GM20000 (cell line): ENCODE measurements at places on chromosomes 3 and 15.
A peak's percentile ranks its signal among the peaks of the same experiment; 100 is the strongest.

DNA sequence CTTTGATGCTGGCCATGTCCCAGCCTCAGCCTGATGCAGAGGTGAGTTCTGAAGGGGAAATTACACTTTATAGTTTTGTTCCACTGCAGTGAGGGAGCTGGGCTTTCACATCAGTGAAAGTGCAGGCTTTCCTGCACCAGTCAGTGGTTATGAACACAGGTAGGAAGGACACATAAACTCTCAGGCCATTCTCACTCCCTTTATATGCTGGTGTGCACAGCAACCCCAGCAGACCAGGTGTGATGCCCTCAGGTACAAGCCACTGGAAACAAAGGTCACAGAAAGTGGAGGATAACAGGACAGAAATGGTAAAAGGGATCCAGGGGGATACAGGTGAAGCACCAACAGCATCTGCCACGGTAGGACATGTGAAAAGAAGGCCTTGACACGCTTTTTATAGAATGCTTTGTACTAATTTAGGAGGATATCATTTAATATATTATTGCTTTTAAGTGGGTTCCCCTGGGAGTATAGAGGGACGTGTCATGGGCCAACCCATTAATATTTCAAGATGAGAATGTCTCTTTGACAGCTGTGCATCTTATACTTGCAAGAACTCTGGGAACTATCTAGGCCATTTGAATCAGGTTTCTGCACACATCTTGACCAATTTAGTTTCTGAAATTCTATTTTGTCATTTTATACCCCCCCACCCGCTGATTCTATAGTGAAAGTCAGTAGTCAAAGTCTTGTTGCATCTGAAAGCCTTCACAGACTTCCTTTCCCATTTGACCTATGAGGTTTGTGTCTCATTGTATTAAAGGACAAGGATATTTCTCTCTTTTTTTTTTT is 25.0 kb upstream of the BLM start:
- DNase-seq: peak; percentile 52

GRCh38 chr15:23686466-23687142 is 501 bp downstream of the NDN start:
- no peak for DNase-seq

DNA sequence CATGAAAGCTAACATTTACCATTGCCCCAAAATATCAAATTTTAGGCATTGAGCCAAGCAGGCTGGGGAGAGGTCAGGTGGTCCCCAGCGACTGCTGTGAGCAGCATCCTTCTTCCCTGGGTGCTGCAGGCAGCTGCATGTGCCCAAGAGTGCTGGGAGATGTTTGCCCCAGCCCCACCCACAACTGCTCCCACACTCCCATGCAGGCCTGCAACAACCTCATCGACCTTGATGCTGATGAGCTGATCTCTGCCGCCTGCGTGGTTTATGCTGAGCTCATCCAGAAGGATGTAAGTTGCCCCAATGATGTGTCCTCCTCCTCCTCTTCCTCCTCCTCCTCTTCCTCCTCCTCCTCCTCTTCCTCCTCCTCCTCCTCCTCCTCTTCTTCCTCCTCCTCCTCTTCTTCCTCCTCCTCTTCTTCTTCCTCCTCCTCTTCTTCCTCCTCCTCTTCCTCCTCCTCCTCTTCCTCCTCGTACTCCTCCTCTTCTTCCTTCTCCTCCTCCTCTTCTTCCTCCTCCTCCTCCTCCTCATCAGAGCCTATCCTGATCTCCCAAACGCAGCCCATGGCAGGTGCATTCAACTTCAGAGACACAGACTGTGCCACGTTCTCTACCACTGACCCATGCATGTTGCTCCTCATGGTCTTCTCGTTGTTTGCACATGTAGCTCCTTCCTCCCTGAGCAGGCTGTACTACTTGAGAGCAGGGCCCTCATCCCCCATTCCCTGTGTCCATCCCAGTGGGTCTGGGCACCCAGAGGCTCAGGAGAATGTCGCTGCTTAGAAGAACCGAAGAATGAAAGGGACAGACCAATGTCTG is 15.1 kb downstream of the TBC1D21 start:
- DNase-seq: no peak

GRCh38 chr15:81941479-81941878 is 104.3 kb downstream of the MEX3B start:
- no peak for DNase-seq

GRCh38 chr3:40930131-40930538 is 269.2 kb upstream of the CTNNB1 start:
- DNase-seq: no peak

DNA sequence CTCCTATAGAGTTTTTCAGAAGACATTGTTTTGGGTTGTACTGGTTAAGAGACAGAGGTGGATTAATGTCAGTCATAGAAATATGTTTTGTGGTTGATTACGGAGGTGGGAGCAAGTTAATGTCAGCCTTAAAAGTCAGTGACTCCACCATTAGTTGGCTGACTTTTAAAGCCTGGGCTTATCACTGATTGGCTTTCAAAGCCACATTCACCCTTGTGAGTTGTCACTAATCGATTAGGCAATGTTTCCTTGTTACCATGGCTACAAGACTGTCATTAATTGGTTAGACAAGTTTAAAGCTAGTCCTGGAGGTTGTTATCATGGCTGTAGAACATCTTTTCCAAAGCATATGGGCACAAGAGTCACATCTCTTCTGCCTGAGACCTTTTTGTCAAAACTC is 73.0 kb downstream of the NEO1 start:
- no peak for DNase-seq

DNA sequence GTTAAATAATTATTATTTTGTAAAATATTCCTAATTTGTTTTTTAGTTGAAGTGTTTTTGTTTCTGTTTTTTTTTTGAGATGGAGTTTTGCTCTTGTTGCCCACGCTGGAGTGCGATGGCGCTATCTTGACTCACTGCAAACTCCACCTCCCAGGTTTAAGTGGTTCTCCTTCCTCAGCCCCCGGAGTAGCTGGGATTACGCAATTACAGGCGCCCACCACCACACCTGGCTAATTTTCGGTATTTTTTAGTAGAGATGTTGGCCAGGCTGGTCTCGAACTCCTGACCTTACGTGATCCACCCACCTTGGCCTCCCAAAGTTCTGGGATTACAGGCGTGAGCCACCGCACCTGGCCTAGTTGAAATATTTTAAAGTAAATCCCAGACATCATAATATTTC is 48.7 kb upstream of the GATM start:
- no peak for DNase-seq

- DNase-seq: no peak
Measured at GRCh38 chr15:101176625-101177024, 75.2 kb downstream of the CHSY1 start.

GRCh38 chr3:122004991-122005565 is 17.0 kb downstream of the ILDR1 start:
- DNase-seq: peak; percentile 61

GRCh38 chr3:70813311-70813710 is 500.9 kb upstream of the MDFIC2 start:
- no peak for DNase-seq

- no peak for DNase-seq
Measured at GRCh38 chr15:83850015-83850414, 196.1 kb downstream of the ADAMTSL3 start.

GRCh38 chr3:89032346-89033013 is 74.9 kb upstream of the EPHA3 start:
- DNase-seq: no peak

DNA sequence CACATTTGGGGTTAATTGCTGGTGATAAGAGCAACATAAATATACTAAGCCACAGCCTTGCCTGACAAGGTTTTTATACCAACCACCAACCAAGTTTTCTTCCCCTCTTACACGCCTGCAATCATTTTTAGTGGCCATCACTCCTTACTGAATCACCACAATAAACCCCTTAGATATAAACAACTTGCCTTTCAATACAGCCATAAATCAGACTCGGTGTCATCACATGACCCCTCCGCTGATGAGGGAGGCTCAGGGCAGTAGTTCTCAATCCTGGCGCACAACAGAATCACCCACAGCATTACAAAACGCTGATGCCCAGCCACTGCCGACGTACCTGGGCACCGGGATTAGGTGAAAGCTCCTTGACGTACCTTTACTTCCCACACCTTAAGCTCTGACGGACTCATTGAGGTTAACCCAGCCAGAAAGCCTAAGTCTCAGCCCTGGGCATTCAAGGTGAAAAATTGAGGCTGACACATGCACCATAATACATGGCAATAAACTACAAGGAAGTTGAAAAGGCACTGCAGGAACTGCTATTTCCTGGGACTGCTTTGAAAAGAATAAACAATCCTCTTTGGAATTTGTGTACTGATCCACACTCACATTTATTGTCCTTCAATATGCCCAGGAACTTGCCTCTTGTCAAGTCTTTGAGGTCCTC is 17.1 kb downstream of the ADCY5 start:
- no peak for DNase-seq

- peak; percentile 25 for DNase-seq
Measured at GRCh38 chr15:27059610-27060202, 88.7 kb downstream of the GABRG3 start.

DNA sequence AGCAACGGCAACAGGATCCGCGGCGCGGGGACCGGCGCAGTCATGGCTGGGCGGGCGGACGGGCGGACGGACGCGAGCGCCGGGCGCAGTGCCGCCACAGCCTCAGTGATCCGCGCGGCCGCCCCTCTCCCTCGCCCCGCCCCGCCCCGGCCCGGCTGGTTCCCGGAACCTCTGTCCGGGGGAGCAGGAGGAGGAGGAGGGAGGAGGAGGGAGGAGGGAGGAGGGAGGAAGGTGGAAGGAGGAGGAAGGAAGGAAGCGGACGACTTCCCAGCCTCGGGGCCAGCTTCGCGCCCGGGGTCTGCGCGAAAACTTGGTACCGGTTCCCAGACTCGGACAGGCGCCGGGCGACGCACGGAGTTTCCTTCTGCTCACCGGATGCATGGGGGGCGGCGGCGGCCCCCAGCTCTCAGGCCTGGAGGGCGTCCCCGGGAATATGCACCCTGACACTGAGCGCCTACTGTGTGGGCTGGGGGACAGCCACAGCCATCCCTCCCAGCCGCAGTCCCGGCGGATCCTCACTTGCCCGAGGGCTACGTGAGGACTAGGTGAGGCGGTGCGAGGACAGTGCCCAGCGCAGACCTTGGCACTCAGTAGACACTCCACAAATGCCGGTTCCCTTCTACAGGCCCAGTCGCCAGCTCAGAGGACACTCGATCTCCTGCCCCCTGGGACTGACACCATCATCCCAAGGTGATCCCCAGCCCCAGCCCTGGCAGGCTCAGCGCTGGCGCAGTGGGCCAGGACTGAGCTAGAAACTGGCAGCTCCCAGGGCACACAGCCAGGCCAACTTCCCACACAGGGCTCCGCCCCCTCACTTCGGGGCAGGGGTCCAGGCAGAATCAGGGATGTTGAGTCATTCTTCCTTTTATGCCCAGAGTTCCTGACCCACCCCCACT is at the start of gene SHISA5:
Gene SHISA5, minus strand, starts transcription at position 124 of the 896 bp plus-strand sequence. Its CDS starts 80 bp downstream, at position 44.
- peak; percentile 81 for DNase-seq

DNA sequence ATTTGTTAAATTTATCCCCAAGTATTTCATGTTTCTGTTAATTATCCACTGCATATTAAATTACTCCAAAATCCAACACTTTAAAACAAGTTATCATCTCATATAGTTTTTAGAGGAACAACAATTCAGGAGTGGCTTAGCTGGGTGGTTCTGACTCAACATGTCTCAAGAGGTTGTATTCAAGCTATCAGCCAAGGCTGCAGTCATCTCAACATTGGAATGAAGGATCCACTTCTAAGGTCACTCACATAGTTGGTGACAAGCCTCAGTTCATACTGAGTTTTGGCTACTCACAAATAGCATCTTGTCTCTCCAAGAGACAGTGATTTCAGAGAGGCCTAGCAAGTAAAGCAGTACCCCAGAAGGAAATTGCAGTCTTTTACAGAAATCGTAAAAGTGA is 134.7 kb downstream of the NR2E3 start:
- DNase-seq: no peak

DNA sequence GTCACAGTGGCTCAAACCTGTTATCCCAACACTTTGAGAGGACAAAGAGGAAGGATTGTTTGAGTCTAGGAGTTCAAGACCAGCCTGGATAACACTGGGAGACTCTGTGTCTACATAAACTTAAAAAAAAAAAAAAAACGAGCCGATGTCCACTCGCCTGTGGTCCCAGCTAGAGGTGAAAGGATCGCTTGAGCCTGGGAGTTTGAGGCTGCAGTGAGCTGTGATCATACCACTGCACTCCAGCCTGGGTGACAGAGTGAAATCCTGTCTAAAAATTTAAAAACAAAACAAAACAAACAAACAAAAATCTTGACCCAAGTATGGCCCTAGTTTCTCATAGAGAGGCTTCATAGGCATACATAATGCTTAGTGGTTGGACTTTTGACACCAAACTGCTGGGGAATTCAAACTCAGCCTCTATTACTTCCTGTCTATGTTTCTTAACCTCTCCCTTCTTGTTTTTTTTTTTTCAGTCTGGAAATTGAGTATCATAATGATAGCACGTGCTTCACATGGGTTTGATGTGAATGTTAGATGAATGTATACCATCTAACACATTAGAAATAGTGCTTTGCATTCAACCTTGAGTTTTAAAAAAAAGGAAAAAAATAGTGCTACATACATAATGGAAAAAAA is 46.4 kb upstream of the CAPN7 start:
- no peak for DNase-seq

- DNase-seq: no peak
Measured at GRCh38 chr3:170811515-170811914, 58.5 kb downstream of the RPL22L1 start.

GRCh38 chr3:39107388-39108199 is at the start of the genes GORASP1 and TTC21A:
Gene GORASP1 (minus strand): TSS chr3:39107627. CDS start chr3:39107541, 86 bp downstream.
Gene TTC21A (plus strand): TSS chr3:39107680. CDS start chr3:39107838, 158 bp downstream.
- DNase-seq: peak; percentile 89

GRCh38 chr3:53198256-53198977 is 37.4 kb downstream of the PRKCD start:
- no peak for DNase-seq

DNA sequence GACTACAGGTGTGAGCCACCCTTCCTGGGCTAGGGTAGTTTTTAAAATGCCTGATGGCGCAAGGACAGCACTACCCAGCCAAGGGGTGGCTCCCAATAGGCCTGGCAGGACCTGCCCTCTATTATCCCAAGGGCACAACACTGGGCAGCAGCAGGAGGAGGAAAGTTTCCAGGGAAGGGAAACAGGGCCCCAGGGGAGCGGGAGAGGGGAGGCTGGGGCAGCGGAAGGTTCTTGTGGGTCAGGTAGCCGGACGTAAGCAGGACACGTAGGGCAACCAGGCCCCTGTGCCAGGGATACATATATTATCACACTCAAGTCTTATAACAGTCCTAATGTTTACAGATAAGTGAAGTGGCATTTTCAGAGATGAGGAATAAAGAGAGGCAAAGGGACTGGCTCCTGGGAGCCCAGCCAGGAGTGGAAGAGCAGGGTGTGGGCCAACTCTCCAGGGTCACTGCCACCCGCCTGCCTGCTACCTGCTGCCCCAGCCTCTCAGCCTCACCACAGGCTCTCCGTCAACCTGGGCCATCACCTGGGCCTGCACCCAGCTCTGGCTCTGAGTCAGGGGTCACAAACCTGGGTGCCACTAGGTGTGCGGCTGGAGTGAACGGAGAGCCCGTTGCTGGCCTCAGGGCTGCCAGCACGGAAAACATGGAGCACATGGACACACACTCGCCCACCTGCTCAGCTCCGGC is 73.2 kb upstream of the SNRPA1 start:
- no peak for DNase-seq

- no peak for DNase-seq
Measured at GRCh38 chr3:102089239-102089638, 239.9 kb downstream of the NFKBIZ start.
